Tibial nerve (tissue), 4 donors: ENCODE measurements at places on chromosomes 6 and 20.

- DNase-seq: no peak
Observed at GRCh38 chr6:25350573-25350972, 71.4 kb downstream of the CARMIL1 start.

- peak; percentile 23 for DNase-seq
Observed at GRCh38 chr6:161001421-161001820, 9.9 kb downstream of the MAP3K4 start.

- DNase-seq: no peak
Observed at GRCh38 chr20:37382482-37383120, 36.7 kb downstream of the SRC start.

DNA sequence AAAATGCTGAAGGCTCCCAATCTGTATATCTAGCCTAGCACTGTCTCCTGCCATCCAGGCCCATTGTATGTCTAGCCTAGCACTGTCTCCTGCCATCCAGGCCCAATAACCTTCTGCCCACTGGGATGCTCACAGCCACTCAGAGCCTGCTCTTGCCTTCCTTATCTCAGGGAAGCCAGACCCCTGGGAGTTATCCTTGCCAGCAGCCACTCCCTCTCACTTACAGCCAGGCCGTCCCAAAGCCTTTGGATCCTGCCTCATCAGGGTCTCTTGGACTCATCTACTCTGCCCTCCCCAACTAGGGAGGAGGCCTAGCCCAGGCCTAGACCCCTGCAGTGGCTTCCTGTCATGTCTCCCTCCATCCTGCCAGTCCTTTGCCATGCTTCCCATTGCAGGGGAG, 37.3 kb downstream of the KIF3B start:
- DNase-seq: no peak

- no peak for DNase-seq
Observed at GRCh38 chr6:69918813-69919475, 52.6 kb downstream of the COL19A1 start.

GRCh38 chr6:72376736-72377135, 245.1 kb upstream of the KCNQ5 start:
- no peak for DNase-seq

DNA sequence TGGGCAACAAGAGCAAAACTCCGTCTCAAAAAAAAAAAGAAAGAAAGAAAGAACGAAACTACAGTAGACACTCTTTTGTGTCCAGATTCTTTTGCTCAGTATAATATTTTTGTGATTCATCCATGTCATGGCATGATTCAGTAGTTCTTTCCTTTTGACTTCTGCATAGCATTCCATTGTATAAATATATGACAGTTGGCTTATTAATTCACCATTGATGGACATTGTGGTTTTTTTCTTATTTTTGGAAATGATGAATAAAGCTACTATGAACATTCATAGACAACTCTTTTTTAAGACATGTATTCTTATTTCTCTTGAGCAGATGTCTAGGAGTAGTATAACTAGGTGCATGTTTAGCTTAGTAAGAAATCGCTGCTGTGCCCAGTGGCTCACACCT, 10.3 kb upstream of the IER3 start:
- no peak for DNase-seq

GRCh38 chr20:227439-228105, 514 bp downstream of the DEFB129 start:
- DNase-seq: no peak

DNA sequence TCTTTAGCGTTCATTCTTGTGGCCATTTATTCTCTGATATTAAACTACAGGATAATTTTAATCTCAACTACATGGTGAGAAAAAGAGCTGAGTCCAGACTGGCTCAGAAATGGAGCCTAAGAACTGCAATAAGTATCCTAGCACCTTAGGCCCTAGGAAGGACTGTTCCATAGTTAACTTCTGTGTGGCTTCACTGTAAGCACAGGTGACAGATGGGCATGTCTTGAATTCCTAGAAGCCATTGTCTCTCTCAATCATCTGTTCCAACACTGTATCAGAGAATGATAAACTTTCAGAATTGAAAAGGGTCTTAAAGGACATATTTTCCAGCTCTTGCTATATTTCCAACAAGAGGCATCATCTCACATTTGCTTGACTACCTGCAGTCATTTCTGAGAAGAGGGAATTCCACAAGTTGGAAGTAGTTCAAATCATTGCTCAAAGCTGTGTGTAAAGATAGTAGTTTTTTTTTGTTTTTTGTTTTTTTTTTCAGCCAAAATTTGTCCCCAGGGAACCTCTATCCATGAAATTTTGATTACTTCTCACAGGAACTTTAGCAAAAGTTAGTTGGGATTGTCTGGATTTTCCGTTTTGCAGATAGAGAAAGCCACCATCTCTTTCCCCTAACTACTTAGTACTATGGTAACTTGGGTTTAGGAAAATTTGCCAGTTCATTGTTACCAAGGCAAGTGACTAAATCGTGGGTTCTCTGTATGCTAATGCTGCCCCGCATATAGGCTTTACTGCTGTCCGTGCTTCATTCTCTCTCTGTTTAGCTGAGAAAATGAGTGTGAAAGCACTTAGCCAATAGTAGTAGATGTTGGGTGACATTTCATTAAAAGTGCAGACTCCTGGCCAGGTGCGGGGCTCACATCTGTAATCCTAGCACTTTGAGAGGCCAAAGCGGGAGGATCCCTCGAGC, 47.2 kb downstream of the KCNS1 start:
- no peak for DNase-seq

- no peak for DNase-seq
Observed at GRCh38 chr6:140134224-140134623, 759.8 kb upstream of the CITED2 start.

- no peak for DNase-seq
Observed at GRCh38 chr20:17589161-17589834, 19.4 kb downstream of the DSTN start.

DNA sequence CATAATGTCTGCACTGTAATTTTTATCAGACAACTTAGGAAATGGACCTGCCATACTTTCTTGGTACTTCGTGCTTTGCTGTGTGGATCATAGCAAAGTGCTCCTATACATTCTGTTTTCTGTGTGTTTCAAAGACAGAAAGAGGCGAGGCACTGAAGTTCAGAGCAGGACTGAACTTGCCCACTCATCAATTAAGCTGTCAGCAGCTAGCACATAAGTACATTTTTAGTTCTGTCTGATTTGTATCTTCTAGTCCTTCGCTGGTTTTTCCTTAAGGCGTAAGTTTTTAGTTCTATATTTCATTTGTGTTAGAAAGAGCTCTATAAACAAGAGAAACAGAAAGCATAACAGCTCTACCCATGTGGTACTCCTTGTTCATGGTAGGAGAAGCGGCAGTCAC, 42.1 kb downstream of the MAP3K4 start:
- DNase-seq: no peak

DNA sequence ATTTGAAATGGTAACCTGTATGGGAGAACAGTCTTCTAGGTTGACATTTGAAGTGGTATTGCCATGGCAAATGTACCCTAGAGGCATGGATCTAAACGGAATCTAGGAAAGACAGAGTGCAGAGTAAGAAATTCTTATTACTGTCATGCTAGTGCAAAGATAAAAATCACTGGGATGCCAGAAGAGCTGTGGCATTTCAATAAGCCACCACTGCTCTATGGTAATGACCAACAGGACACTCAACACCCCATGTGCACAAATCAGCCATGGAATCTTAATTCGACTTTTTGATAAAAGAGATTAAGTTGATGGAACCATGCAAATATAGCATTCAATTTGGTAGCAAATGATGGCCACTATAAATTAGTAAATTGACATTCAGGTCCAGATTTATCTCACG, 74.1 kb downstream of the ID4 start:
- DNase-seq: no peak

GRCh38 chr6:119390247-119390793, 40.8 kb upstream of the MAN1A1 start:
- no peak for DNase-seq

- DNase-seq: no peak
Observed at GRCh38 chr6:29887330-29887818, 55.0 kb upstream of the HLA-A start.

- no peak for DNase-seq
Observed at GRCh38 chr6:118970866-118971265, 35.9 kb upstream of the MCM9 start.

DNA sequence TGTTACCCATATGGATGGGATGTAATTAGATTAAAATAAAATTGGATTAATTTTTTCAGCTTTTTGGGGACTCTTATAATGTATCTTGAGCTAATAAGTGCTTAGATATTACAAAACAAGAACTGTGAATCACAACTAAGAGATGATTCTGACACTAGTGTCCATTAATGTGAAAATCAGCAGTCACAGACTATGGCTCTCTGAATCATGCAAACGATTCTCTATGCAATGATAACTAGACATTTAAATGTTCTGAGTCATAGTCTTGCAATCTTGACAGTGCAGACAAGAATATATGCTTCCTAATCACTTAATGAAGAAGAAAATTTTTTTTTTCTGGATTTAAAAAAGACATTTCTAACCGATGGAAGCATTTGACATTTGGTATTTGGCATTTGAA, 82.2 kb upstream of the OPRM1 start:
- DNase-seq: no peak

GRCh38 chr6:5143634-5144311, 58.6 kb downstream of the PPP1R3G start:
- peak; percentile 97 for DNase-seq

GRCh38 chr20:37194621-37195417, 15.5 kb upstream of the MROH8 start:
- no peak for DNase-seq
